Smooth muscle cell of the umbilical artery (primary cell): ENCODE measurements at places on chromosomes 6 and 20. TPM values are rescaled to one million over a fixed set of nuclear protein-coding genes. Genes with fewer than 3 reads are reported as not detected.

TINAG gene
- not detected in 2 replicates for total RNA-seq

SLC22A1 gene
- total RNA-seq, result 0.89 and 1.4 TPM in 2 replicates

BHLHE23 gene
- not detected in 2 replicates for total RNA-seq

AMD1 gene
- 42.5 and 93.0 TPM in 2 replicates for total RNA-seq

STX11 gene
- total RNA-seq, result 0.59 and 1.2 TPM in 2 replicates

PPP1R3G gene
- 1.5 TPM in 2 replicates for total RNA-seq

HLA-DMB gene
- not detected in 2 replicates for total RNA-seq

CFAP61 gene
- total RNA-seq, result 0.32 TPM in 1 of 2 replicates, not detected in the other

IFNGR1 gene
- 42.9 and 73.6 TPM in 2 replicates for total RNA-seq

KCTD20 gene
- total RNA-seq, result 63.5 and 114 TPM in 2 replicates

TRIM15 gene
- not detected in 2 replicates for total RNA-seq

SH3BGRL2 gene
- 4.2 and 7.2 TPM in 2 replicates for total RNA-seq

SMLR1 gene
- total RNA-seq, result not detected in 2 replicates

C4B gene
- 2.1 and 3.9 TPM in 2 replicates for total RNA-seq
